ENCODE measurements at places on chromosomes 5 and 9.

DNA sequence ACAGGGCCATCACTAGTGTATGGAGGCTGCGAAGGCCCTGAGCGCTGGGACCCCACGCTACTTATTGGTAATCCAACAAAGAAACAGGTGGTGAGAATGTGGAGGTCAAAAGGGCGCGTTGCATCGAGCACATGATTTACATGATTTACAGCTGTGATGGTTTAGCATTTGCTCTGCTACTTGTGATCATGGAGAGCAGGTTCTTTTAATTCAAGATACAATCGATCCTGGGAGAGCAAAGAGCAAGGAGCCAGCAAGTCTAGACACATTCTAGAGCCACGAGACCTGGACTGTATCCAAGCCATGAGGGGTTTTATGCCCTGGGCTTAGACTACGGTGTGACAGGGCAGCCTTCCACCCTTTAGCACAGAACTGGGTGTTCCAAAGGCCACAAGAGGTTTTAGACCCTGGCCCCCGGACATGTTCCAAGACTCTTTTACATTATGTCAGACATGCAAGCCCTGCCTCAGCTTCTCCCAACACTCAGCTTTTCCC is 47.0 kb upstream of the CLK4 start:
- no peak for DNase-seq

DNA sequence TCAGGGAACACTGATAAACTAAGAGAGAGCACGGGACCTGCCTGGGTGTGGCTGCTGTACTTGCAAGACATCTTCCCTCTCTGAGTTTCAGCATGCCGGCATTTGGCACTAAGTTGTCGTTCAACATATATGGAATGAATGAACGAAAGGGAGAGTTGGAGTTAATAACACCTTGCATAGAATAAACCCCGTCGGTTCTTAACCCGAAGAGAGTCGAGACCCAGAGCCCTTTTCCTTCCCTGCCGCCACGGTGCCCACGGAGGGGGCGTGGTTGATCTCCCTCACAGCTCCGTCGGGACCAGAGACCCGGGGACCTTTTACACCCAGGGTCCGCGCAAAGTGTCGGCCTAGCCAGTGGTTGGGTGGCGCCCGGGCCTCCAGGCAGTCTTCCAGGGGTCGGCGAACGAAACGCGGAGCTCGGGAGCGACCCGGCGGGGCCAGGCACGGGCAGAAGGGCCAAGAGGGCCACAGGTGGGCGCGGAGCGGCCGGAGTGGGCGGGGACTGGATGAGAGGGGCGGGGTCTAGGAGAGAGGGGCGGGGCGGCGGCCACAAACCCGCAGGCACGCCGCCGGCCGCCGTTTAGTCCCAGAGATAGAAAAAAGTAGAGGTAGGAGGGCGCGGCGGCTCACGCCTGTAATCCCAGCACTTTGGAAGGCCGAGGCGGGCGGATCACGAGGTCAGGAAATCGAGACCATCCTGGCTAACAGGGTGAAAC is 735 bp upstream of the RPL26L1 start:
- peak; percentile 52 for DNase-seq

DNA sequence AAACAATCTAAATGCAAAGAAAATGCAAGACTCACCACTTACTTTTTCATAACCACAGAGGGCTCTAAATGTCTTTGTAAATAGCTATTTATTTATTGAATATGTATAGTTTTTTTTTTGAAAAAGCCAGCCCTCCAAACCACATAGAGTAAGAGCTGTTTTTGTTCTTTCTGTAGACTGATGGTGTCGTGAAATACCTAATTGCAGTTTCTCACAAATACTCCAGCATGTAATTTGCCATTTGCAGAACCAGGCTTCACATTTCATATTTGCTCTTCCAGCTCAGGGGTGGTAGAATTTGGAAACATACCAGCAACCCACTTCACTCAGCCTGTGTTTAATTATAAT is 159.8 kb downstream of the TMC1 start:
- no peak for DNase-seq

- DNase-seq: no peak
Measured at GRCh38 chr5:72338689-72339209, 18.6 kb downstream of the PTCD2 start.

DNA sequence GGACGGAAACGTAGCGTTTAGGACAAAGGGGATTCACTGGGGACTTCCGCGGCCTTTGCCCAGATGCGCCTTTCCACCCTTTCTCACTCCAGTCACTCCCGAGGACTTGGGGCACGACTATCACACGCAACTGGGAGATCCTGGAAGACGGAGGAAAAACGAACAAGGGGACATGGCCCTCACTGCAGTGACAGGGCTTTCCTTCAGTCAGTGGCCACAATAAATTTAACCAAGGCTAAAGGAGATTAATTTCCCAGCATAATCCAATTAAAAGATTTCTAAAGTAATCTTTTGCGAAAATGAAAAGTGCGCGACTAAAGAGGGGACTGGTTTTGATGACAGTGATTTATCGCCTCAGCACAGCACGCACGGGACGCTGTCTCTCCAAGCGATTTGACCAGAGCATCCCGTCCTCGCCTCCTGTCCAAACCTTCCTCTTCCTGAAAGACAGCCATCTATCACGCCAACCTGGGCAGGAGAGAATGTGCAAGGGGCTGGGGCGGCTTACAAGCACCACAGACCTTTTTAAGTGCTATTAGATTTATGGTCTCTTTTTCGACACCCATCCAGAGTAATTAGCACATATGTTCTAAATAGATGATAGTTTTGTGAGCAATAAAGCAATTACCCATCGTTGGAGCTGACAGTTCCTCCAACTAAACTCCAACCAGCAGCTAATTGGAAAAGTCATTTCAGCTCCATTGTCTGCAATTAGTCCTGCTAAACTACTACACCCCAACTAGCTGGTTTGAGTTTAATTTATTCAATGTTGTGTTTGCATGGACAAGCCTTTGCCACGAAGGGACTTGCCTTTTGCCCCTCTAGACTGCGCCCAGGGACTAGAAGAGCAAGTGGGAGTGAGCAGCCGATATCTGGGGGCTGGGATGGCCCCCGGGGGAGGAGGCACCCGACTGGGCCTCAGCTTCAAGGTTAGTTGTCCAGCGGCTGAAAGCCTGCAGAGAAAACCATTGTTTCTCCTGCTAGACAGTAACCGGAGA is 7.4 kb downstream of the NR2F1-AS1 start:
- DNase-seq: no peak

All from activated CD8-positive, alpha-beta memory T cell treated with anti-CD3 and anti-CD28 coated beads for 1 hour (primary cell).